ENCODE measurements at places on chromosomes 16 and 17.

- no peak for DNase-seq
Observed at GRCh38 chr17:57946798-57947358, 8.3 kb downstream of the CUEDC1 start.

GRCh38 chr16:5678371-5678770 is 580.8 kb upstream of the EEF2KMT start:
- peak; percentile 70 for DNase-seq

GRCh38 chr16:8951447-8952280 is 12.0 kb downstream of the USP7 start:
- no peak for DNase-seq

- no peak for DNase-seq
Observed at GRCh38 chr17:21061971-21062526, 19.2 kb upstream of the USP22 start.

- DNase-seq: no peak
Observed at GRCh38 chr17:48438516-48439061, 8.6 kb upstream of the SKAP1 start.

Measured in cardiac muscle cell (in vitro differentiated cells and primary cell).